ENCODE measurements at places on chromosomes 2 and 18.
A peak's percentile ranks its signal among the peaks of the same experiment; 100 is the strongest.

DNA sequence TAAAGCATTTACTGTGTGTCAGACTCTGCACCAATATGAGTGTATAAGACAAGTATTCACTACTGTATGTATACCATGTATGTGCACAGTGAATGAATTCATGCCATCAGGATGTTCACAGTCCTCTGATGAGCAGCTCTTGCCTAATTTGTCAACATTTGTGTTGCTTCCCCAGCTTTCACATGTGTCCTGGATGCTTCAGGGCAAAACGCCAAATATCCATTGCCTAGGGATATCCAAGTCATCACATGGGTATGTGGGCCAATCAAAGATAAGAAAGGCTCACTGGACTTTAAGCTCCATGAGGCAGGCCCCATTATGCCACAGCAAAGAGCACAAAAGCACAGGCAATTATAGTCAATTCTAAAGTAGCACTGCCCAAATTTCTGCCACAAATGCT lies 134.2 kb upstream of the CHAC2 start:
- DNase-seq, result no peak

GRCh38 chr18:28382215-28382879 lies 205.4 kb upstream of the CDH2 start:
- DNase-seq, result no peak

GRCh38 chr2:150911766-150912280 lies 349.8 kb downstream of the RBM43 start:
- peak; percentile 82 for DNase-seq

- DNase-seq, result no peak
These were observed 130.2 kb downstream of the MTCL1 start for GRCh38 chr18:8835521-8835953.

- no peak for DNase-seq
These were observed 96.4 kb downstream of the CYRIA start for GRCh38 chr2:16568998-16569784.

DNA sequence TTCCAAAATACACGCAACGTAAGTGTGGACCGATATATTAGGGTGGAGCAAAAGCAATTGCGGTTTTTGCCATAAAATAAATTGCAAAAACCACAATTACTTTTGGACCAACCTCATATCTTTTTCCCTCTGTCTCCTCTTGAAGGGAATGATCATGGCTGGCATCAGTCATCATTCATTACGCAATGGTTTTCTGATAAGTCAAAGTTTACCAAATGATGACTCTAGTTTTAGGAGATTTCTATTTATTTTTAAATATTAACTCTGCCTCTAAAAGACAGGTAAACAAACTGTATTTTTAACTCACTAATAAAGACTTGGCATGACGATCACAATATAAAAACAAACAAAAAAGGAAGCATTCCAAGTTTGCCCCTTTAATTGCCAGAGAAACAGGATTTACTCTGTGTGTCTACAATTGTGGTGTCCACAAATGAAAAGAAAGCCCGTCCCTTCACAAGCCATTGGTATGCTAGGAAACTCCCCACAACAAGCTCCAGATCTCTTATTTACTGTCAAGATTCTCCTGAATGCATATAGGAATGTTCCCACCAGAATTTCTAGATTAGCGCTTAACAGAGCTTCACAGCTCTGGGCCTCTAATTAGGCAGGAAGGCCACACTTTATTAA lies 61.3 kb downstream of the IRS1 start:
- DNase-seq, result no peak

GRCh38 chr2:43389581-43390466 lies 163.4 kb upstream of the ZFP36L2 start:
- no peak for DNase-seq

DNA sequence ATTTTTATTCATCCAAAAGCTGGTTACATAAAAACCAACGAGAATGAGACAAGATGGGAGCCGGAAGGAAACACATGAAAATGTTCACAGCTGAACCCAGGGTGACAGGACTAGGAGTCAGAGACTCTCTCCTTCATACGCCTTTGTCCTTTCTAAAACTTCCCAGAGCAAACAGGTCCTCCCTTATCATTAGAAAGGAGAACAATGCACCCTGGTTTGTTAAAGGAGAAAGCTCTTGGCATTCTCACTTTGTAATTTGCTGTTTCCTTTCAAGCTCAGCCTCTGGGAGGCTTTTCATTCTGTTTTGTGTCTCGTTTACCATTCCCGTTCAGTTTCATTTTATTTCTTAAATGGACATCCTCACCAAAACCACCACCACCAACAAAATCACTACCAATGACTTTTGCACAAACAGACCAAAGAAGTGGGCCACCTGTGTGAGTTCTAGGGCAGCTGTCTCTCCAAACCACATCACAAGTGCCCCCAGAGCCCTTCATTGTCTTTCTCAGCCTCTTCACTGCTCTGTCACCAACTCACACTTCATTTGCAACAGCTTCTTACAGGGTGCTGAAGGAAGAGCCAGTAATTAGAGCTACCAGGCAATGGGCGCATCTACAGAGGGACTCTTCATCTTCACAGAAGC lies 105.3 kb downstream of the HDAC4 start:
- DNase-seq, result no peak

- no peak for DNase-seq
These were observed 1001.2 kb downstream of the DPP10 start for GRCh38 chr2:115443539-115444185.

DNA sequence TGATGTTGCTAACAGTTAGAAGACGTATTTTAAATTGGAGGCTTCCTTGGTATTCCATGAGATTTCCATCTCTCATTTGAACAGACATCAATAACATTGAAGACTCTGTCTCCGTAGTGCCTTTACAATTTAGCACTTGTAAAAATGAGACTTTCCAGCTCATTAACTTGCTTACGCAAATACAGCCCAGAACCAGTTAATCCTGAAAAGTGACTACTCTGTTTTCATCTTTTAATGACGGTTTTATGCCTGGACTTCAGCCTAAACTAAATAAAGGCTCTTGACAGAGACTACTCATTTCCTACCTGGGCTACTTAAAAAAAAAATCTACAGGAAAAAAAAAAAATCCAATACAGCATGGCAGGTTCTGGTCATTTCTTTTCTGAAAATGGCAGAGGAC lies 148.6 kb downstream of the LRATD1 start:
- DNase-seq, result no peak

DNA sequence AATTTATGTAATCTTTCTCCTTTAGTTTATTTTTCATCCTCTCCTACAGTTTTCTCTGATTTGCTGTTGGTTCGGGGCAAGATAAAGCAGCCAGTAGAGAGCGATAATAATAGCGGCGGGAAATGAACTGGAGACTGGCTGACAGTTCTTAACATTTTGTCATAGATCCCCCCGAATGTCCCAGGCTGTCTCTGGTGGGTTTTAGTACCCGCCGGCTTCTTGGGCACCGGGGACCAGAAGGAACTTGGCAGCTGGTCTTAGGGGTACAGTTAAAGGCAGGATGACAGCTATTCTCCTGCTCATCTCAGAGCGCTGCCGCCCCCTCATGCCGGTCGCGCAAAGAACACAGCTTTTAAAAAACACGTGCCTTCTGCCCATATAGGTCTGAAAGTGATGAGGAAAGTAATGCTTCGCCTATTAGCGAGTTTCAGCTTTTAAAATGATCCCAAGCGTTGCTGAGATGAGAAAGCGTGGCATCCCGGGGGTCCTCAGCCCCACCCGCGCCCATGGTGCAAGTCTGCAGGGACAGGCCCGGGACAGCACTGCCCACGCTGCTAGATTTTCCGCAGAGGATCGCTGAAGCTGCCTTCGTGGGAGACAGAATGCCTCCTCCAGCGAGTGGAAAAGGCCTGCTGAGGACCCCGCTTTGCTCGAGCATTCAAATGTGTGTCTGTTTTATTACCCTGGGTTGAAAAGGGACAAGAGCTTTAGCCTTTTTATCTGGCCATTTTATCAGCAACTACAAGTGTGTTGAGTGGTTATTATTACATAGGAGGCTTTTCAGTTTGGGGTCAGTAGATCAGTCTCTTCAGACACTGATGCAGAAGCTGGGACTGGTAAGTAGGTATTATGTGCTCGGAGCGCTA lies 3.8 kb downstream of the ONECUT2 start:
- no peak for DNase-seq

- no peak for DNase-seq
These were observed 1.4 kb downstream of the ZBTB14 start for GRCh38 chr18:5294113-5294456.

GRCh38 chr2:63446658-63447057 lies 141.6 kb downstream of the WDPCP start:
- no peak for DNase-seq

DNA sequence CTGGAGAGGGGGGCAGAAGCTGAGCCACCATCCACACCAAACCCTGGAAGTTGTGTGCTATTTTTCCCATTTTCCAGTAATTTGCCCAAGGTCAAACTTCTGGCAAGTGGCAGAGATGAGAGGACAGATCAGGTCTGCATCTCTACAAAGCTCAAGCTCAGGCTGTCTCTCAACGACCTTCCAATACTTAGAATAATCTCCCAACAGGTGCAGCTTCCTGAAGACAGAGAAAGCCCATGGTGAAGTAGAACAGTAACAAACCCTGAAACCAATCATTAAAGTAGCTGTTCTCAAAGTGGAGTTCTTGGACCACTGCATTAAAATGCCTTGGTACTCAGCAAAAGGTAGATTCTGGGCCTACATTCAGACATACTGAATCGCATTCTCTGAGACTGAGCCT lies 37.6 kb downstream of the TMEM131 start:
- no peak for DNase-seq

GRCh38 chr2:31945572-31945935 lies 65.3 kb downstream of the MEMO1 start:
- DNase-seq, result no peak

GRCh38 chr2:156339865-156340264 lies 7.3 kb upstream of the NR4A2 start:
- DNase-seq, result no peak

DNA sequence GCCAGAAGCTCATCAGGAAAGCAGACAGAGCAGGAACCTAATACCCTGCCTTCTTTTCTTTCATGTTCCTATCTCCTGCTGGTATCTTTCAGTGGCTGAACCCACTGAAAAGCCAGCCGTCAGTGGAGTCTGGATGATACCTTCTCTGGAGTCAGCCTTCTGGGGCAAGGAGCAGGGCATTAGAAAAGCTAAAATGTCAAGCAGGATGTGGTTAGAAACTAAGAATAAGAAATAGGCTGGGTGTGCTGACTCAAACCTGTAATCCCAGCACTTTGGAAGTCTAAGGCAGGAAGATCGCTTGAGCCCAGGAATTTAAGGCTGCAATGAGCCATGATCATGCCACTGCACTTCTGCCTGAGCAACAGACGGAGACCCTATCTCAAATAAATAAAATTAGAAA lies 642.0 kb upstream of the FSHR start:
- DNase-seq, result no peak

GRCh38 chr2:240983361-240983995 lies 14.9 kb upstream of the SNED1 start:
- DNase-seq, result peak; percentile 25

DNA sequence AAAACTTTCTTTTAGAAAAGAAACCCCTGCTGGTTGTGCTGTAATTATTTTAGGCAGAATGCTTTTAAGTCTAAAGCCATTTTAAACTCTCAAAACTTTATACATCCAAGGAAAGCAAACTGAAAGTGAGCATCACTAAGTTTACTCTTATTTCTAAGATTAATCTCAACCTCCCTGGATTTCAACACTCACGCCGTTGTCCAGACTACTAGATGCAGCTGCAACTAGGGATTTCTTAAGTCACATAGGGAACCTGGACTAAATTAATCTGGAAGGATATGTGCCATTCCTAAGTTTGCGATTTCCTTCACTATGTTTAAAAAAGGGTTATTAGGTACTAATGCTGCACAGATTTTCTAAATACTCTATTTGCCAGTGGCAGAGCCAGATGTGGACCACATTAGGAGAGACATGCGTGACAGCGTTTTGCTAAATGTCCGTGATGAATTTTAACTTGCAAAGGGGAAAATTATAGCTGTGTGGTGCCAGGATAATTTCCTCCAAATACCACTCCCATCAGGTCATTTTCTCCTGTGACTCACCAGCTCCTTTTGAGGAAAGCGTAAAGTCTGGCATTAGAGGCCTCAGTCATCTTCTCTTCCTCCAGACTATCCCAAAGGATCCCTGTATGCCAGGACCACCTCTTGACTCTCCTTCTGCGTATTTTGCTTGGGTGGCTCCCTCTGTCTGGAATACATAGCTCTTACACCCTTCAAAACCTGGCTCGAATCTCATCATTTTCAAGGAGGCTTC lies 143.7 kb downstream of the ATL2 start:
- DNase-seq, result peak; percentile 57

GRCh38 chr2:236816197-236817170 lies 246.9 kb downstream of the ACKR3 start:
- no peak for DNase-seq

- no peak for DNase-seq
These were observed 215.9 kb downstream of the IRS1 start for GRCh38 chr2:226583715-226584114.

GRCh38 chr2:128394007-128394730 lies 75.5 kb upstream of the HS6ST1 start:
- no peak for DNase-seq

GRCh38 chr2:7555260-7555659 lies 638.0 kb downstream of the RNF144A start:
- DNase-seq, result no peak

- no peak for DNase-seq
These were observed 40.4 kb upstream of the CDC42EP3 start for GRCh38 chr2:37711831-37712230.

- no peak for DNase-seq
These were observed 101.7 kb downstream of the GPR39 start for GRCh38 chr2:132518302-132518701.

Measured in uterus (tissue), 4 donors.